ENCODE measurements at places on chromosomes 5 and 9.

- no peak for DNase-seq
Observed at GRCh38 chr5:82295144-82295543, 17.0 kb upstream of the RPS23 start.

DNA sequence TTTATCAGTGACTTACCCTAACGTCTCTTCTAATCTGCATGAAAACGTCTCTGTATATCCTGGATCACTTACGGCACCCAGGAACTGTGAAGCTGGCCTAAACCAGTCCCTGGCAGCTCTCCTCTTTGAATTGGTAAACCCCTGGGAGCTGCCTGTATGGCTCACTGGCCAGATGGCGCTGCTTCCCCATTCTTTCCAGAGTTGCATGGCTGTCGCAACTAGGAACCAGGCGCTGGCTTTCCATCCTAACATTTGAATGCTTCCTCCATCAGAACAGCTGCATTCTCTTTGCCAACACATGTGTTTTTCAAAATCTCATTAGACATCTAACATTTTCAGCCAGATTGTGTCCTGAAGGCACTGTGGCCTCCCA, 8.0 kb upstream of the PCA3 start:
- no peak for DNase-seq

- no peak for DNase-seq
Observed at GRCh38 chr5:179421144-179421901, 76.1 kb upstream of the ADAMTS2 start.

DNA sequence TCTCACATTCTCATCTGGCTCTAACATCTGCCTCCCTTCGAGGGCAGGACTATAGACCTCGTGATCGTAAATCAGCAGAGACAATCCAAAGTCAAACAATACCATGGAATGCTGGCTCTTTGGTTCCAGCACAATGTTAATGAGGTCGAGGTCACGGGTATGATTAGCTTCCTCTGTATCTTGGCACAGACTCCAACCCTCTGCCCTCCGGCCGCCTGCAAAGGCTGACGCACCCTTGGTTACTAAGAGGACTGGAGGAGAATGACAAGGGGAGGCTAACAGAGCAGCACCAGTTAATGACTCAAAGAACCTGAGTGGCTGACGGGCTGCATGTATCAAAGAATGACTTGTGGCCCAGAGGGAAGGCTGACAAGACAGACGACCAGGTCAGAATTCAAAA, 10.1 kb downstream of the LHFPL2 start:
- DNase-seq = no peak

DNA sequence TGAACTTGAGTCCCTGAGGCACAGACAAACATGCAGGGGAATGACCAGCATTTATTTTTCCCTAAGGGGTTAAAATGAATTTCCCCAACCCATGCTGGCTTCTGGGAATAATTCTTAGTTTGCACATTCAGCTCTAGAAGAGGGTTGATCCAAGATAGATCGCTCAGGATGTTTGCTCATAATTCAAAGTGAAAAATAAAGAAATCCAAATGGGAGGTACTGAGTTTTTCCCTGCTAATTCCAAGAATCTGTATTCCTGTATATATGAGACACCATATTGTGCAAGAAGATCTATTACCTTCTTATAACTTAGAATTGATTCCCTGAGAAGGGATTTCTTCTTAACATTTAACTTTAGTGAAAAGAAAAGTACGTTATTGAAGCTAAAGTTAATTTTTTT, 96.2 kb downstream of the VCAN start:
- no peak for DNase-seq

- DNase-seq = no peak
Observed at GRCh38 chr5:72955143-72955767, 586 bp upstream of the FCHO2 start.

DNA sequence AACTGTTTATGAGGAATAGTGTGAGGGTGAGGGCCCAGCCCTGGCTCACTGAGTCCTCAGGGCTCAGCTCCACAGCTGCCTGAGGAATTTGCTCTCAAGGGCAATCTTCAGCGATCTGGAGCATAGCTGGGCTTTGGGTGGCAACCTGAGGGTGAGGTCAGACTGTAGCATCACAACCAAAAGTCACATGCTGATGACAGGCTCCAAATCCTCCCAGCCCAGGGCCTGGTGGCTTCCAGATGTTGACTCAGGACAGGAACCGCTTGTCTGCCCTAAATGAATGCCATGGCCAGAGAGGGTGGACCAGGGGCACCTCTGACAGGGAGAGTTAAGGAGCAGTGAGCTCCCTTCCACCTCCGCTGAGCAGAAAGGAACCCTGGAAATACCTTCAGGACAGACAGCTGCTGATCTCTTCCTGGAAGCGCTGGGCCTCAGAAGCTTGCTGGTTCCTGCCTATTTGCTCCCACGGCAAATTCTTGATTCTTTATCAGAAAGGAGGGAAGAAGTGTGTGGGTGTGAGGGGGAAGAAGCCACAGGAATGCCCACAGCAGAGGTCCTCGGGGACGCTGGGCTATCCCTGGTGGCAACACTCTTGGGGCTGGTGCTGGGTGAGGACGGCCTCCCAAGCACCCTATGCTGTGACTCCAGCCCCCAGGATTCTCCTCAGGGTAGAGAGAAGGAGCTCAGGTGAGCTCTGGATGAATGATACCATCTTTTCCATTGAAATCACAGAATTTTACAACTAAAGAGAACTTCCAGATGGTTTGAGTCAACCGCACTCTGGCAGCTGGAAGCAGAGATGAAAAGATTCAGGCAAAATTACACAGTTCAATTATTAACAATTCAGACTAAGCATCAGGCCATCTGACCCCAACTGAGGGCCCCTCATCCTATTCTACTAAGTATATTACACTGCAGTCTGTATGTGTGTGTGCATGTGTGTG, 13.8 kb upstream of the CTSL start:
- no peak for DNase-seq

DNA sequence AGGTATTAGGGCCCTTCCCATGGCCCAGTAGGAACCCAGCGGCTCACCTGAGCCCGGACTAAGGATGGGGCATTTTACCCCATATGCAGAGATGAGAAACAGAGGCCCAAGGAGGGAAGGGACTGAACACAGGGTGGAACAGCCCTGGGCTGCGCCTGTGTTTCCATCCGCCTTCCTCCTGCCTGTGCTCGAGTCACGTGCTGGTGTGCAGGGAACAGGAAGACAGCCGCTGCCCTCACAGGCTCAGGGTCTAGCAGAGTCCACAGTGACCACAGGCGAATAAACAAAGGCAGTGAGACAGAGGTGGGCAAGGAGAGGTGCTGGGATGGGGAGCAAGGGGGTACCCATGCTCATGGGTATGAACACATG, 129.4 kb downstream of the C9orf50 start:
- DNase-seq = no peak

- DNase-seq = no peak
Observed at GRCh38 chr5:66666778-66667177, 70.6 kb downstream of the MAST4 start.

DNA sequence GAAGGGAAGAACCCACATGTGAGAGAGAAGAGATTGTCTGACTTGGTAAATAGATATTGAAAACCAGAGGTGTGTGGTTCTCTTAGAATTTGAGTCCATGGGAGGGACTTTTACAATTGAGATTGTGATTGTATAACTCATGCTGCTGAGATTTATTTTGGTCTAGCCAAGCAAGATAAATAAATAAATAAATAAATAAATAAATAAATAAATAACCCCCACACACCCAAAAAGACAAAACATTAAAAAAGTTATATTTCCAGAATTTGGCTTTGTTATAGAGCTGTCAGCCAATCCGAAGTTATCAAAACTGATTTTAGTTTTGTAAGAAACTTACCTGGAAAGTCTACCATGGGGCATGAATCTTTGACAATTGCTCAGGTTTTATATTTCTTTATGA, 416.6 kb downstream of the ZSWIM6 start:
- DNase-seq = no peak

- no peak for DNase-seq
Observed at GRCh38 chr9:118148990-118149389, 444.8 kb downstream of the TLR4 start.

GRCh38 chr5:54440456-54440893, 15.0 kb upstream of the HSPB3 start:
- no peak for DNase-seq

- no peak for DNase-seq
Observed at GRCh38 chr5:144033486-144033885, 137.0 kb downstream of the YIPF5 start.

DNA sequence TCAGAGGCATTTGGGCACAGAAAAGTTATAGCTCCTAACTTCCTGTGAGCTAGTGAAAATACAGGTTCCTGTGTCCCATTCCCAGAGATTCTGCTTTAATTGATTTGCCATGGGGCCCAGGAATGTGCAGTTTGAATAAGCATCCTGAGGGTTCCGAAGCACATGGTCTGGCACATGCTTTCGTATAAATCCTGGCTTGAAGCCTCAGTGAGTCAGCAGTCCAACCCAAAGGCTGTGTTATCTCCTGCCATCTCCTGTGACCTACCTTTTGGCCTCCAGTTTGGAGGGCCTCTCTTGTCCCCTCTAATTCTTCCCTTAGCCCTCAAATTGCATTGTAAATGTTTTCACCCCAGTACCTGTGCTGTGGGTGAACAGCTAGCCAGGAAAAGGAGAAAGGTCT, 183.8 kb downstream of the NR3C1 start:
- DNase-seq = no peak

DNA sequence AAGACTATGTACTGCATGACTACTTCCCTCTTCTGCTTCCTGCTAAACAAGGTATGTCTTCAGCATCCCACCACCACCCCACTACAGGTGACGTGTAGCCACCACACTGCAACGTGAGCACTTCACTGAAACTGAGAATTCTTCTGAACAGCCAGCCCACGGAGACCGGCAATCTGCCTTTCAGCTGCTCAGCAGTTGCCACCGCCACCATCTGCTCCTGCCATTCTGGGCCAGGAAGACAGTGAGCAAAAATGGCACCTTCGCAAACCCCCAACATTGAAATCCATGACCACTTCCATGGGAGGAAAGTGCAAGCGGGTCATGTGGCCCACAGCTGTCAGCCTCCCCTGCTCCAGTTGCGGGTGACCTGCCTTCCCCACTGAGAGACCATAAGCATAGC, 443.4 kb upstream of the ST8SIA4 start:
- no peak for DNase-seq

DNA sequence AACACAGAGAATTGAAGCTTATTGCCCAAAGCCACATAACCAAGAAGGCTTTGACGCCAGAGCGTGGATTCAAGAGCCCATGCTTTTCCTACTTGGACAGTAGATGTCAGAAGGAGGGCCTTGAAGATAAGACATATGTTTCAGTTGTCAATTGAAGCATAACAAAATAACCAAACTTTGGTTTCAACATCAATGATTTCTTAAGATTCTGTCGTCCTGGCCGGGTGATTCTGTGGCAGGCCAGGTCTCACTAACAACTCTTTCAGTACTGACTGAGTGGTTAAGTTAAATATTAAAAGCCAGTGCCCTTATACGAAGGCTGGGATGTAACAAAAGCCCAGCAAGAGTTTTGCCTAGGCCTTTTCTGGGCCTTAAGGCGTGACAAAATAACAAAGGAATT, 94.0 kb downstream of the RCL1 start:
- DNase-seq = no peak

DNA sequence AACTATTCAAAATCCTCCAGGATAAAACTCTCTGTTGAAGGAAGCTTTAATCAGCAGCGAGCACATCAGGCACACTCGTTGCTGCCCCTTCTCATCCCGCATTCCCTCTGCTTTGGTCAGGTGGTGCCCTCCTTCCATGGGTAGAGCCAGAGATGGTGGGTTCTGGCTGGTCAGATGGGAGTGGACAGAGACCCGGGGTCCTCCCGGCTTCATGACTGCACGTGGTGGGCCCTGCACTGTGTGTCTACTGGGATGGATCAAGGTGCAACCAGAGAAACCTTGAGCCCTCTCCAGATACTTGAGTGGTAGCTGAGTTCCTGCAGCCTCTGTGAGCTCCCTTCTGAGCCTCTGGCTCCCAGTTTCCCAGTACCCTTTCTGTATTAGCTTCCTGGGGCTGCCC, 36.3 kb downstream of the ROPN1L start:
- DNase-seq = no peak

DNA sequence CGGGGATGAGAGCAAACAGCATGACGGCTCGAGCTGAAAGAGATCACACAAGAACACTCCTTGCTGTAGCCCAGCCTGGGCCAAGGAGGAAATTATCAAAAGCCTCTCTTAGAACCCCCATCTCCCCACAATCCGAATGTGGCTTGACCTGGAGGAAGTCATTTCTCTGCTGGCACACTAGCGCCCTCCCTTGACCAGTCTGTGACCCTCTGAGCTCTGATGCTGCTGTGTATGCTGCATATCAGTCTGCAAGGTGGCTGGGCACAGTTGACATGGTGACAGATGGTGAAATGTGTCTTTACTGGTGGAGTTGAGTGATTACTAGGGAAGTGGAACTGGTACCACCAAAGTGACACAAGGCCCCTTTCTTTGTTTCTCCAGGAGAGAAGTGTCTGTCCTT, 3.3 kb downstream of the SLC46A2 start:
- no peak for DNase-seq

DNA sequence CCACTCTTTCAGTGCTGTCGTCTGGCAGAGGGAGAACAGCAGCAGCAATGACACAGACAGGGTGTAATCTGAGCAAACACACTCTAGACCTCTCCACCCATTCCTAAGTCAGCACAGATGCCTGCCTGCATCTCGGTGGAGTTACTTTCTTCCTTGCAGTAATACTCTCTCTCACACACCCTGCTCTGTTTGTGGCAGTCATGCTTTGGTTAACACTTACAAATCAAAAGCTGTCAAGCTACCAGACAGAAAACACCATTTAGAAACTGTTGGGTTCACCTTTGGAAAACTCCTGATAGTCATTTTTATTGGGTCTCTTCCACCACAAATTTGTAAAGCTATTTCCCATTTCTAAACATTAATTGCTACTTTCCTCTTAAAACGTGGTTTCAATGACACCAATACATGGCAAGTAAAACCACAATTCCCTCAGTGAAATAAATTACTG, 27.3 kb downstream of the LHFPL2 start:
- DNase-seq = no peak

DNA sequence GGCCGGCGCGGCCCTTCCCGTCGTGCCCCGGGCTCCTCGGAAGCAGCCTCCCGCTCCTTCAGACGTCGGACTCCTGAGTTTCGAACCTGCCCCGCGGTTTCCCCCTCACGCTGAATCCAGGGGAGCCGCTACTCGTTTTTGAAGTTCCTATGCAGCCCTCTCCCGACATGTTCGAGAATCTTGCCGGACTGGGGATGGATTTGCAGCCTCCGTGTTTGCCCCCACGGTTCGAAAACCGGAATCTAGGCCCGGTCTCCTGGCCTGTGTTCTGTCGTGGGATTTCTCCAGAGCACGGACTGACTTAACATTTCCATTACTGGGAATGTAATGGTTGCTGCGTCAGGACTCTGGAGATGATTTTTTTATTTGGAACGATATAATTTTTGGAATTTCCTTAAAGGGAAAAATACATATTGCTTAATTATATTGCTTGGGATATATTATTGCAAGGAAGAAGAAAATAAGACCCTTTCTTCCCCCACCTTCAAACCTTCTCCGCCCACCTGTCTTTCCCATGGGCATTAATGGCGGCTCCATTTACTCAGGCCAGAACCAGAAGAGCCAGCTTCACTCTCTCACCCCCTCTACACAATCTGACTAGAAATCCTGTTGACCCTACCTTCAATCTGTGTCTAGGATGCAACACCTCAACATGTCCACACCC, 8.5 kb upstream of the MGAT1 start:
- no peak for DNase-seq

GRCh38 chr9:32172256-32172655, 212.2 kb upstream of the ACO1 start:
- no peak for DNase-seq
